T-helper 2 cell treated with Interferon-gamma antibody and Interleukin-4, amounts not matched to agents 5 μg/mL and 100 μg/mL, for 36 hours (primary cell): ENCODE measurements at places on chromosomes 4 and X.

GRCh38 chr4:37599092-37599790, 86.9 kb downstream of the RELL1 start:
- peaks cover 20% of the 10 kb centered on the region for H3K4me1 ChIP-seq
- peaks cover 2% of the 10 kb centered on the region for H3K36me3 ChIP-seq
- no peak overlapping the region for H3K4me3 ChIP-seq
- no peaks in the 10 kb centered on the region for H3K27me3 ChIP-seq

- no peaks in the 10 kb centered on the region for H3K4me1 ChIP-seq
- H3K4me3 ChIP-seq = no peak overlapping the region
- peaks cover 8% of the 10 kb centered on the region for H3K27me3 ChIP-seq
- no peak for DNase-seq
Observed at GRCh38 chr4:82688091-82688795, 110.4 kb downstream of the SCD5 start.

DNA sequence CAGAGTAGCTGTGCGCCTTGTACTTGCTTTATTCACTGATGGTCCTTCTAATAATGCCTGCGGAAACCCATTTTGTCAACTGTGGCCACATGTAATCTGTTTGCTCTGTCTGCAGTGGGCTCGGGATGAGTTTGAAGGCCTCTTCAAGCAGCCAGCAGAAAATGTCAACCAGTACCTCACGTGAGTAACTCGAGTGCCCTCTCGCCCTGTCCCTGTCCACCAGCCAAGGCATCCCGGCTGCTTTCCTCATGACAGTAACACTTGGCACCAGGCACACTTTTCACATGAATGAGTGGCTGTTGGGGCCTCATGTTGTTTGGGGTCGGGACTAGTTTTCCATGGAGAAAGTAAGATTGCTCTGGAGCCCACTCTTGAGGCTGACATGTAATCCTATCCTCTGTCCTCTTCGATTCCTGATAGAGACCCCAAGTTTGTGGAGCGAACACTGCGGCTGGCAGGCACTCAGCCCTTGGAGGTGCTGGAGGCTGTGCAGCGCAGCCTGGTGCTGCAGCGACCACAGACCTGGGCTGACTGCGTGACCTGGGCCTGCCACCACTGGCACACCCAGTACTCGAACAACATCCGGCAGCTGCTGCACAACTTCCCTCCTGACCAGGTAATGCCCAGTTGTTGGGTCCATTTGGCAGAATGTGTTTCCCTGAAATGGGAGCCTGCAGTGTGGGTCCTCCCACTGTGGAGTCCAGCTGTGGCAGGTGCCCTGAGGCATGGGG, 8.8 kb upstream of the CDK16 start:
- H3K27me3 ChIP-seq = no peaks in the 10 kb centered on the region
- no peaks in the 10 kb centered on the region for H3K4me1 ChIP-seq
- H3K27ac ChIP-seq = no peak overlapping the region

GRCh38 chrX:48785540-48786214, 713 bp upstream of the GATA1 start:
- no peak overlapping the region for H3K27ac ChIP-seq
- H3K27me3 ChIP-seq = peaks cover 14% of the 10 kb centered on the region
- no peak overlapping the region for H3K4me3 ChIP-seq
- H3K36me3 ChIP-seq = no peaks in the 10 kb centered on the region

DNA sequence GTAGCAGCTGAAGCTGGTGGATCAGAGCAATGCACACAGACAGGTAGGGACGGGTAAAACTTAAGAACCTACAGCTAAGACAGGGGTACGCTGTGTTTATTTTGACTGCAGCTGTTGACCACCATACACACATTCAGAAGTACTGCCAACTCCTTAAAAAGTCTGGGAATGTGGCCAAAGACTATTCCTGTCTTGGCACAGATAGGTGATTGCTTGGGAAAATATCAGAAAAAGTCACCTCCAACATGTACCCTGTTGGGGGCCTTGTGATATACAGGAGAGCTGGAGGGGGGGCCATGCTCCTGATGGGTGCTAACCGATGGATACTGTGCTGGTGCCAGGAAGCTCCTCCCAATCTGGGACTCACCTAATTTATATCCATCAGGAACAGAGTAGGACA, 121.2 kb downstream of the VCX2 start:
- H3K4me3 ChIP-seq = no peak overlapping the region
- H3K27ac ChIP-seq = no peak overlapping the region
- no peaks in the 10 kb centered on the region for H3K4me1 ChIP-seq

DNA sequence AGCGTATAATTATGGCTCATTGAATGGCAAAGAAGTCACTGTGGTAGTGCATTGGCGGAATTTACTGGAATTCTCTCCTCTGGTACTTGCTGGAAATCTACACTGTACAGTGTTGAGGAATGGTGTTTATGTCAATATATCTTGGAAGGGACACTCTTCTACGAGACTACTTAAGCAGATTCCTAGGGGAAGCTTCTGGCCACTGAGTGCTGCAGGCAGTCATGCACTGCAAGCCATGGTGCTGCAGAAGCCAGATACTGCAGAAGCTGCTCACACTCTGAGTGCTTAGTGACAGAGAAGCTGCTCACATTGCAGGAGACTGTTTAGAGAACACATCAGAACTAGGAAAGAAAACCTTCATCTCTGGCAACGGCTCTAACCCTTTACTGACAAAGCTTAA, 725.0 kb downstream of the CCSER1 start:
- H3K27ac ChIP-seq = no peak overlapping the region
- no peaks in the 10 kb centered on the region for H3K4me1 ChIP-seq
- no peak overlapping the region for H3K4me3 ChIP-seq
- no peak for DNase-seq
- H3K36me3 ChIP-seq = no peaks in the 10 kb centered on the region
- H3K27me3 ChIP-seq = no peaks in the 10 kb centered on the region

GRCh38 chr4:122747068-122747467, 14.6 kb downstream of the BBS12 start:
- peaks cover 20% of the 10 kb centered on the region for H3K4me1 ChIP-seq
- no peak for DNase-seq
- peak overlapping the region; percentile 10 for H3K27ac ChIP-seq
- no peak overlapping the region for H3K4me3 ChIP-seq
- H3K36me3 ChIP-seq = peaks cover 4% of the 10 kb centered on the region

DNA sequence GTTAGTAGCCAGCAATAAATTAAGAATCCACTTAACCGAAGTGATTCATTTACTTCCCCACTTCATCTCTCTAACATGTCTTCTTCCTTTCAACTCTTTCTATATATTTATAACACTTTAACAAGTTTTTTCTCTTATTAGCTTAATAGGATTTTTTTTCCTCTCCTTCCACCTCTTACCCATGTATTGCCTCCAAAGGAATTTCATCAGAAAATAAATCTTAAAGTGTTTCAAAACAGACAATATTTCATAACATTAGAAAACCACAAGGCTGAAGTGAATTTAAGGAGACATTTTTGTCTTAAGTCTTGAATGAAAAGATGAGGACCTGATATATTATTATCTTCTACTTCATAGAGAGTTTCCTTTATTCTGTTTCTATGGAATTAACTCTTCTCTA, 101.5 kb downstream of the PDGFC start:
- H3K27me3 ChIP-seq = no peaks in the 10 kb centered on the region
- DNase-seq = no peak
- H3K4me1 ChIP-seq = no peaks in the 10 kb centered on the region
- no peak overlapping the region for H3K27ac ChIP-seq
- H3K4me3 ChIP-seq = no peak overlapping the region

DNA sequence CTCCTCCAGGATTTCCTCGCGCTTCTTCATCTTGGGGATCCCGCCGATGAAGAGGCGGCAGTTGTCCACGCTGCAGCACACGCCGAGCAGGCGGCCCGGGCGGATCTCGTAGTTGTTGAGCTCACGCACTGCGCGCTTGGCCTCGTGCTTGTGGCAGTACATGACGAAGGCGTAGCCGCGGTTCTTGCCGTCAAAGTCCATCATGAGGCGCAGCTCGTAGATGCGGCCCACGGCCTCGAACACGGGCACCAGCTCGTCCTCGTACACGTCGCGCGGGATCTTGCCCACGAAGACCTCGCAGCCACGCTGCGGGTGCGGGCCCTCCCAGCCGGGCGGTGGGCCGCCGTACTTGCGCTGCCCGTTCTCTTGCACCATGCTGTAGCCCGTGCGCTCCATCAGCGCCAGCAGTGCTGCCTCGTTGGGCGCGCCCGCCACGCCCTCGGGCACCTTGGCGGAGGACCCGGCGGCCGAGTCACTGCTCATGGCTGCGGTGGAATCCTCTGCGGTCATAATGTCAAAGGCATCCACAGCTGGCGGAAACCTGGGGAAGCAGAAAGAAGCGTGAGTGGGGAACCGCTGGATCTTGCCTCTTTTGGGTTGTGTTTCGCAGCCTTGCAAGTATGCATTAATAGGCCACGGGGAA, 103.4 kb downstream of the CHRNA9 start:
- DNase-seq = no peak
- H3K27me3 ChIP-seq = no peaks in the 10 kb centered on the region
- peaks cover 23% of the 10 kb centered on the region for H3K36me3 ChIP-seq
- peak overlapping the region; percentile 20 for H3K27ac ChIP-seq

DNA sequence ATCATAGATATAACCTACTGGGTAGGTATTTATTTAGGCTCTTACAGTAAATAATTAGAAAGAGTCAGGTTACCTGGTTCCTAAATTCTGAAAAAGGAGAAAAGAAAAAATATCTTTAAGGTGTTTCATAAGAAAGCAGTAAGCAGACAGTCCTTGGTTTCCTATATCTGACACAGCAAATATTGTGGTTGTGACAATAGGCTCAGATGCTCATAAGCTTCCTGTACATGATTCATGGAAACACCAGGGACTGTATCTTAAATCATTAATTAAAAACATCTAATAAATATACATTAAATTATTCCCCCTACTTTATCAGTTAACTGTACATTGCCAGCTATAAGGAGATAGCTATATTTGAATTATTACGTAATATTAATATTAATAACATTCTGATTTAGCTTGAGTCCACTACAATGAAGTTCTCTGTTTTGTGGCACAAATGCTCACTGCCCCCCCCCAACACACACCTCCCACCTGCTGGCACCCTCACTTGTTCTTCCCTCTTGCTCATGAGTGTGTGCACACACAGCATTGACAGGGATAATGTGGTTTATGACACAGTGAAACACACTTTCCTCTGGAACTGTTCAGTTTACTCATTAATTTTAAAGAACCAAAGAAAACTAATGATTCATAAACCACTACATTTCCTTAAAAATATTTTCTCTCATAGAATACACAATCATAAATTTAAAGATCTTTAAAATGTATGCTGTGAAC, 187.4 kb downstream of the NR3C2 start:
- H3K4me3 ChIP-seq = no peak overlapping the region
- no peaks in the 10 kb centered on the region for H3K4me1 ChIP-seq

- DNase-seq = no peak
- no peaks in the 10 kb centered on the region for H3K36me3 ChIP-seq
- H3K27ac ChIP-seq = no peak overlapping the region
- H3K4me3 ChIP-seq = no peak overlapping the region
- H3K4me1 ChIP-seq = peaks cover 4% of the 10 kb centered on the region
Observed at GRCh38 chrX:153670748-153671588, 2.6 kb downstream of the PNCK start.

DNA sequence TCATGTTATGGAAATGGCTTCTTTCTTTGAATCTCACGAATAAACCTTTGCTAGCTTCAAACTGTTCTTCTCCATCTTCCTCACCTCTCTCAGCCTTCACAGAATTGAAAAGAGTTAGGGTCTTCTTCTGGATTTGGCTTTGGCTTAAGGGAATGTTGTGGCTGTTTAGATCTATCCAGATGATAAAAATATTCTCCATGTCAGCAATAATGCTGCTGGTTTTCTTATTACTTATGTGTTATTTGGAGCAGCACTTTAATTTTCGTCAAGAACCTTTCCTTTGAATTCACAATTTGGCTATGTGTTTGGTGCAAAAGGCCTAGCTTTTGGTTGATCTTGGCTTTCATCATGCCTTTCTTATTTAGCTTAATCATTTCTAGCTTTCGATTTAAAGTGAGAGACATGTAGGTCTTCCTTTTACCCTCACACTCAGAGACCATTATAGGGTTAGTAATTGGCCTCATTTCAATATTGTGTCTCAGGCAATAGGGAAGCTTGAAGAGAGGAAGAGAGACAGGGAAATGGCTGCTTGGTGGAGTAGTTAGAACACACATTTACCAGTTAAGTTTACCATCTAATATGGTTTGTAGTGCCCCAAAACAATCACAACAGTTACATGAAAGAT, 5.1 kb upstream of the ADAM29 start:
- H3K27ac ChIP-seq = no peak overlapping the region
- H3K27me3 ChIP-seq = no peaks in the 10 kb centered on the region
- no peaks in the 10 kb centered on the region for H3K4me1 ChIP-seq
- DNase-seq = no peak
- no peaks in the 10 kb centered on the region for H3K36me3 ChIP-seq

DNA sequence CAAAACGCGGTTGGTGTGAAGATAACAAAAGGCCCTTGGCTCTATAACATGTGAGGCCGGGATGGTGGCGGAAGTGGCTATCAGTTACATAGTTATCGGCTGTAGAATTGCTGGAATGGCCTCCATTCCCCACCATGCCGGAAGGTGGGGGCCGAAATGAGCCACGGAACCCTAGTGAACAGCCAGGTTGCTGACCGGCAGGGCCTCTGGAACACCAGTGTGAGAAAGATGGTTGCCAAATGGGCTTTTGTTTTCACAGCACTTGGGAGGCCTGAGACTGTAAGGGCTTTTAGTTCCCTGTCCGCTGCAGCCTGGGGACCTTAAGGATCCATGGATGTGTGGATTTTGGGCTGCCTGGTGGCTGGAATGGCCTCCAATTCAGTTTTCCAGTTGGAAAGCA, 23.3 kb upstream of the ARX start:
- H3K4me3 ChIP-seq = no peak overlapping the region
- no peaks in the 10 kb centered on the region for H3K4me1 ChIP-seq
- no peaks in the 10 kb centered on the region for H3K27me3 ChIP-seq
- no peak for DNase-seq
- no peak overlapping the region for H3K27ac ChIP-seq
- H3K36me3 ChIP-seq = no peaks in the 10 kb centered on the region

- peaks cover 33% of the 10 kb centered on the region for H3K4me1 ChIP-seq
- H3K27ac ChIP-seq = no peak overlapping the region
- H3K36me3 ChIP-seq = peaks cover 23% of the 10 kb centered on the region
Observed at GRCh38 chr4:48752246-48752645, 27.8 kb downstream of the FRYL start.

DNA sequence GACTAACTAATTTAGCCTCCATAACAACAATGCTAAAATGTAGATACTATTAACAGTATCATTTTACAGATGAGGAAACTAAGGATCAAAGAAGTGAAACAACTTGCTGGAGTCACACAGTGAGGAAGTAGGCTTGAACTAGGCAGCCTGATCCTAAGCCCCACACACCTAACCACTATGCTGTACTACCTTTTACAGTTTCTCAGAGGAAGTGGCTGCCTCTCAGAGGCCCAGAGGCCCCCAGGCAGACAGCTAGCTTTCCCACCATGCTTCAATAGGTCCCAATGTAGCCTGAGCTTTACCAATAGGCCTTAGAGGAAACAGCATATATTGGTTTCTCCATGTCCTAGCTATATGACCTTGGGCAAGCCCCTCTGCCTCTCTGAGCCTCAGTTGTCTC, 69.4 kb upstream of the PJA1 start:
- H3K4me3 ChIP-seq = no peak overlapping the region
- no peaks in the 10 kb centered on the region for H3K36me3 ChIP-seq
- no peaks in the 10 kb centered on the region for H3K27me3 ChIP-seq

DNA sequence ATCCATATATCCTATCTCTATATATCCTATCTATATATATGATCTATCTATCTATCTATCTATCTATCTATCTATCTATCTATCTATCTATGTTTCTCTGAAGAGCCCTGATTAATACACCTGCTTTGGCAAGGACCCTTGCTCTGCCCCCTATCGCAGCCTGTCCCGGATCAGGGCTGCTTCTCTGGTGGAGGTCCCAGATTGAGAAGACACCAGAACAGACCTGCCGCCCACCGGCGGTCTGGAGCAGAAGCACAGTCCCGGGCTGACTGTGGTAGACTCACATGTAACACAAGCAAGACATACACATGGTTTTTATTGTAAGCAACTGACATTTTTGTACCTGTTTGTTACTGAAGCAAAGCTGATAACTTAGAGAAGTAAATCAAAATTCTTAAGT, 52.8 kb downstream of the ING2 start:
- no peaks in the 10 kb centered on the region for H3K4me1 ChIP-seq
- H3K27ac ChIP-seq = no peak overlapping the region
- no peak overlapping the region for H3K4me3 ChIP-seq
